ENCODE measurements at places on chromosomes 1 and 21.

DNA sequence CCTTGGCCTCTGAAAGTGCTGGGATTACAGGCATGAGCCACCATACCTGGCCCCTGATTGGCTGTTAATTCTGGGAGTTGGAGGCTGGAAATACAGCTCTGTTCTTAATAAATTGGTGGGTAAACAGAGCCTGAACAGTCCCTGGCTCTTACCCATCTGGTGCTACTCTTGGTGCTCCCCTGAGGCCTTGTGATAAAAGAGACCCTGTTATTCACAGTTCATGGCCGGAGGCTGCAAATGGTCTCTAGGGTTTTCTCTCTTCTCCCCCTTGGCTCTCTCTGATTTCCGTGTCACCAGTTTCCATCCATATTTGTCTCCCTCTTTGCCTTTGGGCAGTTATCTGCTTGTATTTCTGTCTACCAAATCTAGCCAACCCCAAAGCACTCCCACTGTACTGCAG lies 17.2 kb downstream of the NFASC start:
- no peaks in the 10 kb centered on the region for H3K4me1 ChIP-seq
- peaks cover 31% of the 10 kb centered on the region for H3K27me3 ChIP-seq
- H3K27ac ChIP-seq = no peak overlapping the region
- DNase-seq = no peak

- DNase-seq = no peak
- H3K27ac ChIP-seq = peak overlapping the region; percentile 96
- peak overlapping the region; percentile 93 for H3K4me3 ChIP-seq
Measured at GRCh38 chr1:227736814-227737432, 1.7 kb downstream of the SNAP47 start.

- H3K27me3 ChIP-seq = no peaks in the 10 kb centered on the region
- no peak for DNase-seq
- H3K4me3 ChIP-seq = no peak overlapping the region
- no peaks in the 10 kb centered on the region for H3K4me1 ChIP-seq
- H3K36me3 ChIP-seq = no peaks in the 10 kb centered on the region
Measured at GRCh38 chr1:241411776-241412338, 54.9 kb upstream of the RGS7 start.

- H3K27me3 ChIP-seq = no peaks in the 10 kb centered on the region
- no peak for DNase-seq
- no peak overlapping the region for H3K4me3 ChIP-seq
- H3K36me3 ChIP-seq = peaks cover 11% of the 10 kb centered on the region
- no peak overlapping the region for H3K27ac ChIP-seq
Measured at GRCh38 chr1:192521734-192522133, 53.8 kb upstream of the RGS1 start.

GRCh38 chr1:110976089-110976488 lies 12.4 kb upstream of the LRIF1 start:
- H3K27ac ChIP-seq = no peak overlapping the region
- no peak overlapping the region for H3K4me3 ChIP-seq
- no peak for DNase-seq
- H3K4me1 ChIP-seq = peaks cover 5% of the 10 kb centered on the region
- peaks cover 38% of the 10 kb centered on the region for H3K27me3 ChIP-seq

DNA sequence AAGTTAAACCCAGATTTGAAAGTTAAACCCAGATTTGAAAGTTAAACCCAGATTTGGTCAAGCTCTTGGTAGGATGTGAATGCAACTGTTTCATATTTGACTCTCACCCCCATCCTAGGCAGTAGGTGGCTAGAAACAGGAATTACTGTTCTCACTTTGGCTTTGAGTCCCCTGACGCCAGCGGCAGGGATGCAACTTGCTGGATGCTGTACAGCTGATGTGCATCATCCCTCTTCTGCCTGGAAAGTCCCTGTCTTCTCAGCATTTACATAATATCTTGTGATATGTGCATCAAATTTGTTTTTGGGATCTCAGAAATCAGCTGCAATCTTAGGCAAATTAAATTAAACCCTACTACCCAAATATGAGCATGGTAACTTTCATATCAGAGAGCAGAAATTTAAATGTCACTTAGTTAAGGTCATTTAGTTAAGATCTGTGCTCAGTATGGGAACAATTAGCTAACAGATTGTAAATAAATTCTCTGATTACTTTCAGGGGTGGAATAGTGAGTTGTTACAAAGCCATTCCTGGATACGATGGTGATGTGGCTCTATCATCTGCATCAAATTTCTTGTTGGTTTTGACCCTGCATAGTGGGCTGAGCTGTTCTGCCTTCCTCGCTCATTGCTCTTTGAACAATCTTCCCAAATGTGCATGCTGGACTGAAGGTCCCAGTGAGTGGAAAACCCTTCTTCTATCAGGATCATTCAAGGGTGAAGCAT lies 6.8 kb upstream of the HAO2 start:
- H3K4me3 ChIP-seq = no peak overlapping the region
- no peak overlapping the region for H3K27ac ChIP-seq
- no peaks in the 10 kb centered on the region for H3K36me3 ChIP-seq
- no peak for DNase-seq
- H3K27me3 ChIP-seq = peaks cover 20% of the 10 kb centered on the region

- no peak for DNase-seq
- no peak overlapping the region for H3K27ac ChIP-seq
- no peaks in the 10 kb centered on the region for H3K4me1 ChIP-seq
- H3K4me3 ChIP-seq = no peak overlapping the region
- no peaks in the 10 kb centered on the region for H3K27me3 ChIP-seq
Measured at GRCh38 chr1:239443361-239443760, 57.0 kb downstream of the CHRM3 start.

DNA sequence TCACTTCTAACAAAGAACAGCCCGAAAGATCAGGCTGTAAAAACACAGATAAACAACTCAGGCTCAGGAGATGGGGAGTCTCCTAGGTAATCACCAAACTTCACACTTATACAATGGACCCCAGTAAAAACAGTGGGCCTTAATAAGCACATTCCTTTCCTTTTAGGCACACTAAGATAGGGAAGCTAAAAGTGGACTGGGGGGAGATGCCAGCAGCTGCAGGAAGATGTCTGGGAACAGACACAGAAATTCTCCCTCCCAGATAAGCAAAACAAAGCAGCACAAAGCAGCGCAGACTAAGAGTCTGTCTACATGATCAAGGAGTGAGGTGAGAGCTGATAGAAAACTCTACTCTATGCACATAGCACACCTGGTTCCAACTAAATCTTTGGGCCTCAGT lies 29.0 kb upstream of the CTBS start:
- H3K4me1 ChIP-seq = no peaks in the 10 kb centered on the region
- no peaks in the 10 kb centered on the region for H3K36me3 ChIP-seq
- H3K4me3 ChIP-seq = no peak overlapping the region
- no peak overlapping the region for H3K27ac ChIP-seq
- H3K27me3 ChIP-seq = peaks cover 6% of the 10 kb centered on the region
- DNase-seq = no peak

DNA sequence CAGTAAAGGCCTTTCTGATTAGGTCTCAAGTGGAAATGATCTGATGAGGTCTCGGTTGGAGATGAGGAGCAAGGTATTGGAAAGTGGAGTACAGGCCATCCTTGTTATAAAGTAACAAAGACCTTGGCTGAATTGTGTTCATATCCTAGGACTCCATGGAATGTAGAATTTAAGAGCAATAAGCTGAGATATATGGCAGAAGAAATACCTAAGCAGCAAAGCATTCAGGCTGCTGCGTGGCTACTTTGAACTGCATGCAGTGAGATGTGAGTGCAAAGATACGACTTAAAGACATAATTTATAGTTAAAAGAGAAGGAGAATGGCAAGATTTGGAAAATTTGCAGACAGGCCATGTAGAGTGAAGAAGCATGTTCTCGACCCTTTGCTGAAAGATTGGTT lies 11.2 kb upstream of the XPR1 start:
- H3K27me3 ChIP-seq = peaks cover 14% of the 10 kb centered on the region
- no peak for DNase-seq
- H3K4me1 ChIP-seq = no peaks in the 10 kb centered on the region
- H3K36me3 ChIP-seq = no peaks in the 10 kb centered on the region

- peaks cover 12% of the 10 kb centered on the region for H3K27me3 ChIP-seq
- H3K4me3 ChIP-seq = peak overlapping the region; percentile 43
Measured at GRCh38 chr1:182249201-182249676, 142.4 kb downstream of the GLUL start.

All from effector memory CD8-positive, alpha-beta T cell (primary cell).